Stimulated activated CD8-positive, alpha-beta memory T cell treated with anti-CD3 and anti-CD28 coated beads, Interleukin-7, amount 100 ng/mL, for 24 hours (primary cell): ENCODE measurements at places on chromosomes 4 and X.

GRCh38 chr4:37719021-37719420 is 32.8 kb upstream of the RELL1 start:
- no peak for DNase-seq

DNA sequence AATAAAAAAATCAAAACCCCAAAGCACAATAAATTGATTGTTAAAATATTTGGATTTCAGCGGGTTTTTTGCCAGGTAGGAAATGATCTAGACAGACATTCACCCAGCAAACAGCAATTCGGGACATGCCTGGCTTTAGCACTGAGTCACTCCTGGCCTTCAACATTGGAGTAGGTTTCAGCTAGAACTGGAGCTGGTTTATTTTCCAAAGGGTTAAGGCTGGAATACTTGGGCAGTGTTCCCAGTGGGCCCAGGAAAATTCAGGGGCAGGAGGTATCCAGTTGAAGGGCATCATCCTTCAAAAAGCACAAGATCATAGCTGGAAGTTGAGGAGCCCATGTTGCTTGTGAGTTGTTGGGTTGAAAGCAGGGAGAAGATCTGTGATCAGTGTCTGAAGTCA is 41.0 kb downstream of the TXLNG start:
- no peak for DNase-seq

- DNase-seq, result no peak
Observed at GRCh38 chr4:95627709-95628108, 78.9 kb upstream of the UNC5C start.

- DNase-seq, result no peak
Observed at GRCh38 chr4:182205306-182205705, 37.9 kb upstream of the TENM3 start.

- no peak for DNase-seq
Observed at GRCh38 chr4:137678796-137679195, 146.5 kb upstream of the PCDH18 start.

GRCh38 chr4:4418676-4419390 is 31.9 kb downstream of the NSG1 start:
- no peak for DNase-seq

GRCh38 chrX:42442745-42443144 is 335.2 kb downstream of the PPP1R2C start:
- no peak for DNase-seq

GRCh38 chr4:177441061-177441802 is 1.0 kb downstream of the AGA start:
- no peak for DNase-seq

DNA sequence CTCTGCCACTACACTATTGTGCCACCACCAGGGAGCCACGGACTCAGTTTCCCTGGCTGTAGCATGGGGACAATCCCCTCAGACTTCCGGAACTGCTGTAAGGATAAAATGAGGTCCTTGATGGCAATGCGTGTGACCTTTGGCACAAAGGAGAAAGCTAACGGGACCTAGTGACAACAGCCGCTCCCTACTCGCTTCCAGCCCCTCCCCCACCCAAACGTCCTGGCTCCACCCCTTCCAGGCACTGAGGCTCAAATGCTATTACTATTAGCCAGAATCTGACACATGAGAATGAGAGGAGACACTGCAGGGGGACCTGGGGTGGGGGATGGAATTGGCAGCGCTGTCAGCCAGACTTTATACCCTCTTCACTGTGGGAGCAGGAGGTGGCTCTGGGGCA is 5.4 kb upstream of the DUSP9 start:
- no peak for DNase-seq
